PC-9 (cell line): ENCODE measurements at places on chromosomes 4 and X. TPM values are rescaled to one million over a fixed set of nuclear protein-coding genes. Genes with fewer than 3 reads are reported as not detected.

DNA sequence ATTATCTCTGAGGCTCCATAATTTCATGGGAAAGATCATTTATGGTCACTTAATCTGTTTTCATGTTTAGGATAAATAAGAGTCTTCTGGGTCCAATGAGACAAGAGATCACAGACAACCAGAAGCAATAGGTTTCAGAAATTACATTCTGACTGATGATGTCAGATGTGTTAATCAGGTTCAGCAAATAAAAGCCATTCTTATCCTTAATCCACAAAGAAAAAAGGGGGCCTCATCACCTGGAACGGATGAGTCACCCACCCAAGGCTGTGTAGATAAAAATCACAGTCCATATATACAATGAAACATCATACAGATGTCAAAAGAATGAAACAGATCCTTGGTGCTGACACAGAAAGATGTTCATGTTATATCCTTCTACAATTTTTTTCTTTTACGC, 36.6 kb downstream of the SYTL4 start:
- no peak overlapping the region for H3K4me3 ChIP-seq
- no peaks in the 10 kb centered on the region for H3K36me3 ChIP-seq
- DNase-seq: no peak
- peaks cover 28% of the 10 kb centered on the region for H3K4me1 ChIP-seq

DNA sequence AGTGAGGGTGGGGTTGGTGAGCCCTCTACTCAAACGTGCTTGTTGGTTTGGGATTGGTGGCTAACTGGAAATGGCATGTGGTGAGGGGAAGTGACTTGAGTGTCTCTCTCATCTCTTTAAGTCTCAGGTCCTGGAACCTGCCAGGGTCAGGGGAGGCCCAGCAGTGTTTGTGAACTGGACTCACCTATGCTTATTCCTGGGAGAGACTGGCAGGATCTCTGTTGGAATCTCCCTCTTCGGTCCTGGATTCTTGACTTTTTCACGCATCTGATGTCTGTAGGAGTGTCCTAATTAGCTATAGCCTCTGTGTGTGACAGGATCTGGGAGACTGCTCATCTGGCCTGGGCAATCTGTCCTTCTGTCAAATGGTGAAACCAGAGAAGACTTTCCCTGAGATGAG, 7.2 kb upstream of the EFNB1 start:
- H3K36me3 ChIP-seq: no peaks in the 10 kb centered on the region
- DNase-seq: no peak
- no peak overlapping the region for H3K27ac ChIP-seq
- H3K4me1 ChIP-seq: no peaks in the 10 kb centered on the region

GRCh38 chr4:87391576-87392054, 627 bp upstream of the HSD17B11 start:
- H3K4me3 ChIP-seq: peak overlapping the region; percentile 88
- H3K27ac ChIP-seq: peak overlapping the region; percentile 55
- no peak for DNase-seq
- H3K36me3 ChIP-seq: no peaks in the 10 kb centered on the region
- H3K4me1 ChIP-seq: 0 out of 2 replicates have a peak, but pooled peaks cover 5% of the 10 kb centered on the region

Gene KIF4A
- 36.7 and 52.9 TPM in 2 replicates for total RNA-seq

- H3K36me3 ChIP-seq: no peaks in the 10 kb centered on the region
- H3K4me3 ChIP-seq: no peak overlapping the region
- H3K27ac ChIP-seq: no peak overlapping the region
- no peaks in the 10 kb centered on the region for H3K27me3 ChIP-seq
- no peaks in the 10 kb centered on the region for H3K4me1 ChIP-seq
Measured at GRCh38 chr4:183158062-183158461, 59.0 kb downstream of the WWC2 start.

Gene OCIAD1
- total RNA-seq: 104 and 110 TPM in 2 replicates

DNA sequence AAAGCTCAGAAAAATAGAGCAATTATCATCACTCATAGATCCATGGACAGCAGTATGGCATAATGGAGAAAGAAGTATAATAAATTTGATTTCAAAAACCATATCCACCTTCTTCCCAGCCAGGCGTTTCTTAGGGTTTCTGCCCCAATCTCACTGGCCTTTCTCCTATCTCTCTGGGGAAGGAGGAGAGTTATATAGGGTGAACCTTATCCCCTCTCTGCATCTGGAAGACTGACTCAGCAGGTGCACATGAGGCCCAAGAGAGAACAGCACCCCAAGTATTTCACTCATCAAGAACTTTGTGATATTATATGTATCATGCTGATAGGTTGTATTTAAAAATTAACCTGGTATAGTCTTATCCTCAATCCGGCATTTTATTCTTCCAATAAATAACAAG, 318.8 kb upstream of the RASGEF1B start:
- no peaks in the 10 kb centered on the region for H3K4me1 ChIP-seq
- no peaks in the 10 kb centered on the region for H3K27me3 ChIP-seq
- DNase-seq: no peak
- H3K36me3 ChIP-seq: no peaks in the 10 kb centered on the region
- H3K4me3 ChIP-seq: no peak overlapping the region
- no peak overlapping the region for H3K27ac ChIP-seq

Gene HGFAC
- total RNA-seq: 1.3 and 1.5 TPM in 2 replicates

DNA sequence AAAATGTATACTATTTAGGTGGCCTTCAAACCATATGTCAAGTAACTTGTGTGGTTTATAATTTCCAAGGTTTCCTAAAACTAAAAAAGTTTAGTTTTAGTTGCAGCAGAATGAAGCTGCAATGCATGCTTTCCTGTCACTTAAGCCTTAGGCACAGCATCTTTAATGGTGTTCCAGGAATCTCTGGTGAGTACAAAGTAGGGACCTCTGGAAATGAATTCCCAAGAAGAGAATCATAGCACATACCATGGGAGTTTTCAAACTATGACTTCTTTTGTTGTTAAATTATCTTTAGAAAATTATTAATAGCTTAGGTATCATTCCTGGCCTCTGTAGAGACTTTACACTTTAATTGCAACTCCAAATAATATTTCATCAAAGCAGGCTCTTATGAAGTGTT, 1005.9 kb upstream of the PABPC4L start:
- H3K4me3 ChIP-seq: no peak overlapping the region
- no peak overlapping the region for H3K27ac ChIP-seq
- H3K27me3 ChIP-seq: no peaks in the 10 kb centered on the region
- H3K36me3 ChIP-seq: no peaks in the 10 kb centered on the region

- no peaks in the 10 kb centered on the region for H3K27me3 ChIP-seq
- no peaks in the 10 kb centered on the region for H3K36me3 ChIP-seq
- peak; percentile 65 for DNase-seq
- peak overlapping the region; percentile 73 for H3K27ac ChIP-seq
- no peak overlapping the region for H3K4me3 ChIP-seq
Measured at GRCh38 chr4:76569225-76569624, 134.2 kb downstream of the SHROOM3 start.

GRCh38 chrX:55521687-55522086, 32.0 kb upstream of the USP51 start:
- H3K4me1 ChIP-seq: no peaks in the 10 kb centered on the region
- 0 out of 2 replicates have a peak, but pooled peaks cover 4% of the 10 kb centered on the region for H3K27me3 ChIP-seq
- H3K36me3 ChIP-seq: no peaks in the 10 kb centered on the region
- no peak for DNase-seq
- no peak overlapping the region for H3K27ac ChIP-seq
- no peak overlapping the region for H3K4me3 ChIP-seq

- no peaks in the 10 kb centered on the region for H3K27me3 ChIP-seq
- H3K27ac ChIP-seq: no peak overlapping the region
- H3K4me1 ChIP-seq: no peaks in the 10 kb centered on the region
- no peaks in the 10 kb centered on the region for H3K36me3 ChIP-seq
Measured at GRCh38 chrX:83845397-83845796, 15.5 kb upstream of the CYLC1 start.

- 0 out of 2 replicates have a peak, but pooled peaks cover 11% of the 10 kb centered on the region for H3K4me1 ChIP-seq
- DNase-seq: no peak
- no peaks in the 10 kb centered on the region for H3K27me3 ChIP-seq
- H3K36me3 ChIP-seq: no peaks in the 10 kb centered on the region
- H3K4me3 ChIP-seq: no peak overlapping the region
- no peak overlapping the region for H3K27ac ChIP-seq
Measured at GRCh38 chr4:9996319-9997110, 24.8 kb downstream of the SLC2A9 start.

DNA sequence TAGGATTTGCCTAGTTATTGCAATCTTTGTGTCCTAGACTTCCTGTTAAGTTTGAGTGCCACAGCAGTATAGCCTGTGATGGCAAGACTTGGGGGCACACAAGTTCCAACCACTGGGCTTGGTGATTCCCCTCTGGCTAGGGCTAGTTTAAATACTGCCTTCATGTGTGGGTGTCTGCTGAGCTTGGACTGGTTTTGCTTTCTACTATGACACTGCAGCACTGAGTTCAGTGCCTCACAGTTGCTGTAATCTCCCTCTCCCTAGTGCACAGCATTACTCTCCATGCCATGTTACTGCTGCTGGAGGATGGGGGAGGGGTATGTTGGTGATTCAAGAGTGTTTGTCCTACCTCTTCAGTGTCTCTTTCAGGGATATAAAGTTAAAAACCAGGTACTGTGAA, 379.6 kb downstream of the IL15 start:
- no peak overlapping the region for H3K27ac ChIP-seq
- DNase-seq: no peak
- H3K36me3 ChIP-seq: no peaks in the 10 kb centered on the region
- H3K27me3 ChIP-seq: no peaks in the 10 kb centered on the region

GRCh38 chr4:44674471-44674870, 3.7 kb upstream of the GUF1 start:
- H3K27me3 ChIP-seq: 0 out of 2 replicates have a peak, but pooled peaks cover 3% of the 10 kb centered on the region
- no peak overlapping the region for H3K27ac ChIP-seq
- DNase-seq: no peak
- H3K36me3 ChIP-seq: no peaks in the 10 kb centered on the region

Gene WDR13
- 28.6 and 43.9 TPM in 2 replicates for total RNA-seq

- H3K27me3 ChIP-seq: no peaks in the 10 kb centered on the region
- no peak overlapping the region for H3K4me3 ChIP-seq
Measured at GRCh38 chr4:36187723-36188333, 56.5 kb downstream of the ARAP2 start.

DNA sequence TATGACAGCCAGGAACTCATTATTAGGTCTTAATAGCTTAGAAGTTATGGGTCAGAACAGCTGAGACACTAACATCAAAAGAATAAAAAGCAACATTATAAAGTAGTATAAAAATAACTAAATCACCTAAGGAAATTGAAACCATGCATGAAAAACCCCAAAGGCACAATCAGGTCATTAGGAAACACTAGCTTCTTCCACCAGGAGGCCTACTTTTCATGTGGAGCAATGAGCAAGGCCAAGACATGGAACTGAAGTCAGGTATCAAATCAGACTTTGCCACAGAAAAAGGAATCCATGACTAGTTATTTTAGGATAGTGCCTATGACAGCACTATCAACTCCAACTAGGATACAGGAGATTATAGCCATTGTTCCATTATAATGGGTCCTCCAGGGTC, 7.9 kb downstream of the HUWE1 start:
- H3K27ac ChIP-seq: no peak overlapping the region
- no peak for DNase-seq
- no peaks in the 10 kb centered on the region for H3K4me1 ChIP-seq
- H3K36me3 ChIP-seq: no peaks in the 10 kb centered on the region

Gene GK2
- not detected in 2 replicates for total RNA-seq
